Activated CD8-positive, alpha-beta memory T cell treated with anti-CD3 and anti-CD28 coated beads for 1 hour (primary cell): ENCODE measurements at places on chromosomes 5 and 9.

GRCh38 chr5:150633429-150633828, 7.0 kb upstream of the SYNPO start:
- no peak for DNase-seq

DNA sequence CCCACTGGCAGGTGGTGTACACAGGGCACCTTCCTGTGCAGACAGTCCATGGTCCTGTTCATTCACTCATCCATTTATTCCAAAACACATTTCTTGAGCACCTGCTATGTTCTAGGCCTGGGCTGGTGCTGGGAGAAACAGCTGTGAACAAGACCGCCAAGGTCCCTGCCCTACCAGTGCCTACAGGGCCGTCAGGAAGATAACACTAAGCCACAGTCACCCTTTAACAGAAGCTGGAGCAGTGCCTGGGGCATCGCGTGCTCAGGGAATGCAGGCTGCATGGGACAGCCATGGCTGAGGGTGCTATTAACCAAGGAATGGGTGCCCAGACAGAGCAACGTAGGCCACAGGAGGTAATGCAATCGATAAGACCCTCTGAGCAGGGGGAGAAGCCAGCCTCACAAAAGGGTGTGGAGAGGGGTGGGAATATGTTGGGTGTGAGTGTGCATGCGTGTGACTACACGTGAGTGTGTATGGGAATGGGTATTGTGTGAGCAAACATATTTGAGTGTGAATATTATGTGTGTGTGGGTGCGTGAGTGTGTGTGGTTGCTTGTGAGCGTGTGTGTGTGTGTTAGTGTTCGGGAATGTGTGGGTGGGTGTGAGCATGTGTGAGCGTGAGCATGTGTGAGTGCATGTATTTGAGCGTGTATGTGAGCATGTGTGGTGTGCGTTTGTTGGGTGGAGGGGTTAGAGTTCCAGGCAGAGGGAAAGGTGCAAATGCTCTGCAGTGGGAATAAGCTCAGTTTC, 19.1 kb downstream of the DUSP1 start:
- no peak for DNase-seq

DNA sequence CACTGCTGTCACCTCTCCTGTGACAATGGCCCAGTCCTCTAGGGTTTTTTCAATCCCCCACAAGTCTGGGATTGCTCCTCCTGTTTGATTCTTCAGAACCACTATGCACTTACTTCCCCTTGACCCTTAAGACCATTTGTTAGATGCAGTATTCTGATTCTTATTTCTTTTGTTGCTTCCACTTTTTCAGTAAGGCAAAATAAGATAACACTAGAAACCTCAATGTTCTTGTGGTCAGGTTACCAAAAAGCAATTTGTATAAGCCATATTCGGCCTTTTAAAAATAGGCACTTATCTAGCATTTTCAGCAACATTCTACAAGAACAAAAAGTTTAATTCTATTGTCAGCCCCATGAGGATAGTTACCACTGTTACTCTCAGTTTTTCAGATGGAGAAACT, 220.0 kb downstream of the KDM4C start:
- DNase-seq = no peak

- no peak for DNase-seq
Measured at GRCh38 chr5:176574297-176574591, 25.1 kb downstream of the CDHR2 start.

DNA sequence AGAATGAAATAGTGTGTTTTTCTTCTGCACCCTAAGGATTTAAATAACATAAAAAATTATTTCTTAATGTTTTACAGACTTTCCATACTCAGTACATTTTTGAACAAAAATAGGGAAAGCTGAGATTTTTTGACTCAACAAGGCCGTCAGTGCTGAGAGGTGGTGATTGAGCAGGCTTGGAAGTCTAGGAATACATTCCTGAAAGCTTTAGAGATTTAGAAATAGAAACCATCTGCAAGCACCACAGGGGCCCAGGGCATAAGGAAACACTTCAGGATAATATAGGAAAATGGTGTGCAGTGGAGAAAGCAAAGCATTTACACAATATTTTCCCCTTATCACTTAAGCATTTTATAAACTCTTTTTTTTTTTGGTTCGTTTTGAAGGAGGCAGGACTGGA, 5.2 kb downstream of the BASP1 start:
- DNase-seq = no peak

GRCh38 chr9:118554987-118555386, 814.2 kb downstream of the BRINP1 start:
- DNase-seq = no peak
